Fibroblast of skin of scalp (primary cell): ENCODE measurements at places on chromosomes 1 and 21.

GRCh38 chr1:15251857-15252835 lies 5.1 kb downstream of the FHAD1 start:
- DNase-seq = no peak

DNA sequence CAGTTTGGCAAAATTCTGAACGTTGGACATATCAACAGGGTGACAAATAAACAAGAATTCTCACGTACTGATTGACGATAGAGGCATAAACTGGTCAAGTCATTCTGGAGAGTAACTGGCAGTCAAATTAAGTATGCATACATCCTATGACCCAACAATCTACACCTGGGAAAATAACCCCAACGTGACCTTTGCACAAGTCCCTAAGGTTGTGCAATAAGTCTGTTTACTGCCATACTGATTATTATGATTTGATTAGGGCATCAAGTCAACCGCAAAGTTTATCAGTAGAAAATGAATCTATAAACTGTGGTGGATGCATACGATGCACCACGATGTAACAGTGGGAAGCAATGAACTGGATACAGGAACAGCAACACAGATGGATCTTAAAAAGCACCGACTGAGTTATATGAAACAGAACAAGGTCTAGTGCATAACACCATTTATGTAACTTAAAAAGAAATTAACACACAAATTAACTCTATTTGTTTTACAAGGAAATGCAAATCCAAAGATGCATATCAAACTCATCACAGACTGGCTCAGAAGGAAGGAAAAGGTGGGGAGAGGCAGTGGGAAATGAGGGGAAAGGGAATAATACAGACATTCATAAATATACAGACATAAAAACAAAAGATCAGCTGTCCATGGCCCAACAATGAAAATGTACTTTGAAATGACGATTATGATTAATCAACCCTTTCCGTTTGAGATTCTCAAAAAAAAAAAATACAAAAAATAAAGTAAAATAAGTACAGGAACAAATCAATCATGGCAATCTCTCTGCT lies 41.0 kb upstream of the SEC16B start:
- DNase-seq = no peak

DNA sequence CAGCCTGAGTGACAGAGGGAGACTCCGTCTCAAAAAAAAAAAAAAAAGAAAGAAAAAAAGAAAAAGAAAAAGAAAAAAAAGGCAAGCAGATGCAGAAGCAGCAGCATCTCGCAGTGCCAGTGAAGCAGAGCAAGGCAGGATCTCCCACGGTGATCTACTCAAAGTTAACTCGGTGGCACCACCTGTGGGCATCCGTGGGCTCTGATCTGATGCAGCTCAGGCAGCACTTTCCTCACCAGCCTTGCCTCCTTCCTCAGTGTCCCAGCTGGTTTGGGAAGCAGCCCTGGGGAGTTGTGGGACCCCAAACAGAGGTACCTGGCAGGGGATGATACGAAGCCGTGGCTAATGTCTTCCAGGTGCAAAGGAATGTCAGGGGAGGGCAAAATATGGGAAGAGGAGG lies 104.3 kb upstream of the KRTAP19-8 start:
- no peak for DNase-seq

GRCh38 chr1:1434131-1434823 lies 1.2 kb upstream of the VWA1 start:
- DNase-seq = peak; percentile 46

- no peak for DNase-seq
Observed at GRCh38 chr1:218357893-218358232, 12.7 kb downstream of the TGFB2 start.

GRCh38 chr1:225755671-225756319 lies 21.8 kb upstream of the SRP9 start:
- DNase-seq = no peak

DNA sequence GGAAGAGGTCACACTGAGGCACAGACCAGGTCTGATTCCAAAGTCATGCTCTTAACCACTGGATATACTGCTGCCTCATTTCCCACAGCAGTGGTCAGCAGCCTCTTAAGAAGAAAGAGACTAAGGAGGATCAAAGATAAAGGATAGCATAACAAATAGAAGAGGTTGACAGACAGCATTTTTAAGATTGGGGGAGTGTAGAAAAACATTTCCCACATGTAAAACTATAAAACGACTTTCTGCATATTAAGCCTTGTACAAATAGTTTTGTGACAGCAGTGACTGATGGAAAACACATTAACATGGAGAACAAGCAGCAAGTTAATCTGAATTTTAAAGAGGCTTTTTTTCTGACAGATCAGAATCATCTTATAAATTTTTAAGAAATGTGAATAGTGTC lies 92.0 kb downstream of the SELENOF start:
- no peak for DNase-seq

DNA sequence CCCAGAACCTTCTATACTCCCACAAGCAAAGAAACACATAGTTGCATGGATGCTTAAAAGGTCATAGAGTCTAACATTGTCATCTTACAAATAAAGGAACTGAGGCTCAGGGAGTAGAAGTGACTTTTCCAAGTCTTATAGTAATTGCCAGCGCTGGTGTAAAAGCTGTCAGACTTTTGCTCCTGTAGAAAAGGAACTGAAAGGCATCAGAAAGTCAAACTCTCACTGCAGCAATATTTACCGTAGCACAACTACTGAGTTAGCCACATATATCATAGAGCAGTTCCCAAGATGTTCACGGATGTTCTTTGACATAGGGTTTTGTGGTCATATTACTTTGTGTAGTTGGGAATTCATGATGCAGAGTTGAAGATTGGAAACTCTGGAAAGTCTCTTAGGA lies 16.6 kb upstream of the USP24 start:
- DNase-seq = no peak

- DNase-seq = no peak
Observed at GRCh38 chr21:34181431-34182039, 108.2 kb downstream of the MRPS6 start.

DNA sequence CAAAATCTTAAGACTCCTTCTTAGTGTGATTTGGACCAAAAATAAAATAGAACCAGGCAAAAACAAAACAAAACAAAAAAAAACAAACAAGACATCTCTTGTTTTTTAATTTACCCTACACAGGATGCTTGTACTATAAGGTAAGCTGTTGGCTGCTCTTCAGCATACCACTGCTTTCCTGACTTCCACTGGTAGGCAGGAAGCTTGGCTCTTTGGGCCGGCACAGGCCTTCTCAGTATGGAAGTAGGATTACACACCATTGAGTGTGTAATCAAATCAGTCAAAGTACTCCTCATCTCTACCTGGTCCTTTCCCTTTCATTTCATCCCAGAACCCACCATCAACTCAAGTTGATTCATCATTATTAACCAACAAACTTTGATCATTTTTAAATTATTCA lies 61.9 kb upstream of the RGS1 start:
- DNase-seq = no peak

- DNase-seq = no peak
Observed at GRCh38 chr1:235928197-235928596, 61.5 kb upstream of the LYST start.

- DNase-seq = no peak
Observed at GRCh38 chr1:232788235-232788872, 16.9 kb upstream of the MAP10 start.

DNA sequence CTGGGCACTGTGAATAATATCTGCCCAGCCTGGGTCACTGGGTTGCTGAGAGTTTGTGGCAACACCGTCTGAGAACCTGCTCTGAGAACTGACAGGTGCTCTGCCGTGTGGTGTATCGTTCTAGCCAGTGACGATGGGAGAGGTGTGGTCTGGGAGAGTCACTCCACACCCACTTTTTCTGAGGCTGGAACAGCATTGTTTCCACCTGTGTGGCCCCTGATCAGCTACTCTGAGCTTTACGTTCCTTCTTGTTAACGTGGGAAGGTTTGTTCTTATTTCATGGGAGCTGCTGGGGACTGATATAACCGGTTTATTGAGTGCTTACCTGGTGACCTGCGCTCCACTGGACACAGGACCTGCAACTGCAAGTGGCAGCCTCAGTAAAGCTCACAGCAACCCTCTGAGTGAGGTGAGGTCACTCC lies 34.8 kb upstream of the TENT5C start:
- DNase-seq = no peak

DNA sequence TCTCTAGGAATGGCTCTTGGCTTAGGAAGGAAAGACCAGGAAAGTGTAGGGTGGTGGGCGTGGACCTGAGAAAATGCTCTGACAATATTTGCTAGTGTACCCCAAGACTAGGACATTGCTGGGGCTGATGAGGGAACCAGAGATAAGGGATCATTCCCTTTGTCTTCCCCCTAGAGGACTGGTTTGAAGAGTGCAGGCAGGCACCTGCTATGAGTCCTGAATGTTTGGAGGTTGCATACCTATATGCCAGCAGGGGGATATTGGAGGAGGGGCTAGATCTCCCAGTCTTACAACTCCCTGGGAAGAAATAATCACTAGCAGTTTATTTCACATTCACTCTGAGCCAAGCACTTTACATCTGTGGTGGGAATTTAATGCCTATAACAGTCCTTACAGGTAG lies 6.0 kb upstream of the BCL10 start:
- no peak for DNase-seq

DNA sequence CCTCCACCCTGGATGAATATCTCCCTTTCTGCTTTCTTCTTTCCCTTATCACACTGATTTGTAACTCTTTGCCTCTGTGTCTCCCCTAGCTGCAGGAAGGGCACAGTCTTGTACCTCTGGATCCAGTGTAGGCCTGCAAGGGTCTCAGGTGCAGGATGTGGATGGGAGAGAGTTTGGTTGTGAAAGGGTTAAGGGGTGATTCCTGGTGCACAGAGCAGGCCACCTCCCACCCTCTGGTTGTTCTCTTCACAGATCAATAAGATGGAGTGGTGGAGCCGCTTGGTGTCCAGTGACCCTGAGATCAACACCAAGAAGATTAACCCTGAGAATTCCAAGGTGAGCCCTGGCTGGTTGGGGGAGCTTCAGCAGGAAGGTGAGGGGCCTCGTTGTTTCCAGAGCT lies 15.1 kb downstream of the KDF1 start:
- no peak for DNase-seq

GRCh38 chr1:153881751-153882150 lies 41.0 kb downstream of the GATAD2B start:
- DNase-seq = peak; percentile 50

DNA sequence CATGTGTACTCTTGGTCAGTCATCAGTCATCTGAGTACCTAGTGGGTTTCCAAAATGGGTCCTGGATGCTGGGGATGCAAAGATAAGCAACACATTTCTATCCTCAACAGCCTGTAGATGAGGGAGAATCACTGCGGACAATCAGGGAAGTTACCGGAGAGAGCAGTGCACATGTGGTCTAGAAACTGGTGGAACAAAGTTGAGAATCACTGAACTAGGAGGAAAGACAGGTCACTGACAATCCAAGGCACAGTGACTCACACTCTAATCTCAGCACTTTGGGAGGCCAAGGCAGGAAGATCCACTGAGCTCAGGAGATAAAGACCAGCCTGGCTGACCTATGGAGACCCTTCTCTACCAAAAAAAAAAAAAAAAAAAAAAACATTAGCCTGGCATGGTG lies 31.4 kb upstream of the LGALS8 start:
- no peak for DNase-seq

- DNase-seq = peak; percentile 56
Observed at GRCh38 chr1:32870615-32871363, at the start of gene FNDC5. Gene FNDC5, minus strand, starts transcription at chr1:32870912.

- no peak for DNase-seq
Observed at GRCh38 chr1:115203287-115203686, 114.0 kb upstream of the TSPAN2 start.

GRCh38 chr21:39581414-39581813 lies 31.3 kb upstream of the B3GALT5 start:
- no peak for DNase-seq

DNA sequence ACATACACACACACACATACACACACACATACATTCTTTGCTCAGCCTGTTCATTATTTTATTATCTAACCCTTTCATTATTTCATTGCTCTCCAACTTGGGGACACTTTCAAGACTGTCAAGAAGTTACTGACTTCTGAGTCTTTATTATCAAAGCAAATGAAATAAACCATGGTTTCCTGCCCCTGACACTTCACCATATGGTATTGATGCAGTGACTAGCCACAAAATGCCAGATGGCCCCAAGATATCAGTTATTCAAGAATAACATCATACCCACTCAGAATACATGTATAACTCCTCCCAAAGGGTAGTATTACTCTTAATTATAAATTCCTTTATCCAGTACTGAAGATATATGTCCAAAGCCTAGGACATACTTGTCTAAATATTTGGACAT lies 197.3 kb downstream of the MRPL39 start:
- no peak for DNase-seq

DNA sequence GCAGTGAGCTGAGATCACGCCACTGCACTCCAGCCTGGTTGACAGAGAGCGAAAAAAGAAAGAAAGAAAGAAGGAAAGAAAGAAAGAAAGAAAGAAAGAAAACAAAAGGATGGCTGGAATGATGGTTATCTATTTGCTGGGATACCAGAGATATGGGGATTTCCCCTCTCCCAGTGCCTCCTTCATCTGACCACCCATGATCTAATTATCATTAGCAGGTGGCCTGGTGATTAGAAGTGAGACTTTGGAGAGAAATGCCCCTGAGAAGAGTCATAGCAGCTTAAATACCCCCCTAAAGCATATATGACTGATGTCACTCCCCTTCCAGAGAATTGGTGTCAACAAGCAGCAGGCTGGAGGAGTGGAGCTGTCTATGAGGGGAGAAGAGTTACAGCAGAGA lies 1.3 kb upstream of the NPPB start:
- no peak for DNase-seq

DNA sequence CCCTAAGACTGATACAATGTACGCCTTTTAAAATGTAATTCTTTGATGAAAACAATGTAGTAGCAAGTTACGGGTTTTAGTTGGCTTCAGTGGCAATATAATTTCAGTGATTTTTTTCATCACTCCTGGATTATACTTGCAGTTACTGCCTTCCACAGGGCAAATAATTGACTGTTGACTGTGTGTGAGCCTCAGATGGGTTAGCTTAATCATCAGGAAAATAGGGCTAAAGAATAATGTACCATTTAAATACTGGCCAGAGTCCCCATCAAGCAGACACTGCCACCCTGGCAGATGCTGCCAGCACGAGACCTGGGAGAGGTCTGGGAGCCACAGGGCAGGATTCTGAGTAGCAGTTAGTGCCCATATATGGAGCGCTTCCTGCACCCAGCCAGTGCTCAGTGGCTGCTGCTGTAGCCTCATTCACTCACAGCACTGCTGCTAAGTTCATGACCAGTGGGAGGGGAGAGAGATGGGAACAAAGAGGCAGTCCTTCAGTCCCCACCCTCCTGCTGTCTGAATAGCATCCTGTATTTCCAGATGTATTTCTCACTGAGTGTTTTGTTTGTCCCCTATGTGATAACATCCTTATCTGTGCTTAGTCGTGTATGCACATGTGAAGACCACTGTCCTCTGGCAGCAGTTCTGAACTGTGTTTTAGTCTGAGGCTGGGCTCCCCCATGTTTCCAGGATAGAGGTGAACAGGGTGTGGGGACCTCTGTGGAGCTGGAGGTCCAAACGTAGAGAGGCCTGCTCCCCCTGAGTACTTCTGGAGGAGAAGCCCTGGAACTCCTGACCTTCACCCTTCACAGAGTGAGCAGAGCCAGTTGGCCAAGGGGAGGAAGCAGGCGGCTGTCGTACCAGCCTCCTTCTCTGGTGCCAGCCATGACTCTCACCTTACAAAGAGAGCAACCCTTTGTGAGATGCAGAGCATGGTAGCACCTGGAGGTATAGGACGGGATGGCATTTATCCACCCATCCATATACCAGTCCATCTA lies 80.4 kb downstream of the ADARB1 start:
- peak; percentile 93 for DNase-seq

GRCh38 chr1:17012775-17013490 lies 1.2 kb upstream of the ATP13A2 start:
- peak; percentile 63 for DNase-seq
